ENCODE measurements at places on chromosomes 16 and 17.

- no peak for DNase-seq
Measured at GRCh38 chr17:69367298-69367697, 40.4 kb upstream of the ABCA5 start.

DNA sequence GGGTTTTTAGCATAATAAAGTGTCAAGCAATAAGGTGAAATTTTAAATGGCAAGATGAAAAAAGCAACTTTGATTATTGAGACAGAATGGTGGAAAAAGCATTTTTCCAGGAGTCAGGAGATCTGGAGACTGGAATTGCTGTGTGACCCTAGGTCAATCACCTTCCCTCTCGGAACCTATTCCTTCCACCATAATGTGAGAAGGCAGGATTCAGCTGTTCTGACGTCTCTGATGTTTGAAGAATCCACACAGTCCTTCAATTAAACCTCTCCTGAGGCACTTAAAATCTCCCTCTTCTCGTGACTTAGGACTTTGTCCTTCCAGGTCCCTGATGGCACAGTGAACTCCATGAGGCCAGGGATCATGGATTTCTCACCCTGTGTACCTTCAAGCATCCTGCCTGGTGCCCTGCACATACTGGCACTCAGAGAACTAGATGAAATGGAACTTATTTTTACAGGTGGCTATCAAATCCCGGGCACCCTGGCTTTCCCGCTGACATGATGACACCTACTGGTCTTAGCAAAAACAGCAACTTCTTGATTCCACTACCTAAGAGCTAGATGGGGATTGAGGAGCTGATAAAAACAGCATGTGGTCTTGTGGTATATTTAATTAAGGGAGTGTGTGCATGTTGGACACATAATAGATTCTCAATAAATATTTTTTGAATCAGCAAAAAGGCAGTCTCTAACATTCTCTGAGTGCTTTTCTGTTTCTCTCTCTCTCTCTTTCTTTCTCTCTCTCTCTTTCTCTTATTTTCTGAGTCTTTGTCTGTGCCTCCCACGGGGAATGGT lies 2.3 kb upstream of the CCDC182 start:
- peak; percentile 57 for DNase-seq

DNA sequence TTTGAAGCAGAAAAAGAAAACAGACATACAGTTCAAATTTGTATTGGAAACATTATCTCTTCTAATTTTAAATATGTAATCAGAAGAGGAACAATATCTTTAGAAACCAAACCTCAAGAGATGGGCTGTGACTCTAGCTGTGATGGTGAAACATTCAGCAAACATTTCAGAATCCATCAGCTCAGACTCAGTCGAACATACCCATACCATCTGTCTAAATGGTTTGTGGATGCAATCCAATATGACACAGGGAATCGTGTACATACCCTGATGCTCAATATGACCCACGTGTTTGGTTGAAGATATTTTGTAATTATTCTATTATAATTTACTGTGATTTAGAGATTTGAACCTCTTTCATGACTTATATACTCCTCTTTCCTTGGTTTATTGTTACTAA lies 665.2 kb upstream of the CDH8 start:
- no peak for DNase-seq

DNA sequence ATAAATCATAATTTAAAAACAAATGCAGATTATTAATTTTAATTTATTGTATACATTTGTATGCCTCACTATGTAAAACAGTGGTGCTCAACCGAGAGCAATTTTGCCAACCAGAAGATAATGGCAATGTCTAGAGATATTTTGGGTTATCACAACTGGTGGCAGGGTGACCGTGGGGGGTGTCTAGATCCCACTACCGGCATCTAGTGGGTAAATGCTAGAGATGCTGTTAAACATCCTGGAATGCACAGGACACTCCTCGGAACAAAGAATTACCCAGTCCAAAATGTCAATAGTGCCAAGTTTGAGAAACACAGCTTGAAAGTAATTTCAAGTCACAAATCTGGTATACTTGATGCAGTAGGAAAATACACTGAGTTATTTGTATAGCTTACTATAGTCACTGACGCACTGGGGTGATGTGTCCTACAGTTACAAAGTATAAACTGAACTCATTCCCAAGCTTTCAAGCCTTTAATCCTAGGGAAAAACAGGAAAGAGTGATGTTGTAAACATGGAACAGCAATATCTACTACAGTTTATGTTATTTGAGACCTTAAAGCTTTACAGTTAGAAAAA lies 133.5 kb downstream of the BRIP1 start:
- no peak for DNase-seq

DNA sequence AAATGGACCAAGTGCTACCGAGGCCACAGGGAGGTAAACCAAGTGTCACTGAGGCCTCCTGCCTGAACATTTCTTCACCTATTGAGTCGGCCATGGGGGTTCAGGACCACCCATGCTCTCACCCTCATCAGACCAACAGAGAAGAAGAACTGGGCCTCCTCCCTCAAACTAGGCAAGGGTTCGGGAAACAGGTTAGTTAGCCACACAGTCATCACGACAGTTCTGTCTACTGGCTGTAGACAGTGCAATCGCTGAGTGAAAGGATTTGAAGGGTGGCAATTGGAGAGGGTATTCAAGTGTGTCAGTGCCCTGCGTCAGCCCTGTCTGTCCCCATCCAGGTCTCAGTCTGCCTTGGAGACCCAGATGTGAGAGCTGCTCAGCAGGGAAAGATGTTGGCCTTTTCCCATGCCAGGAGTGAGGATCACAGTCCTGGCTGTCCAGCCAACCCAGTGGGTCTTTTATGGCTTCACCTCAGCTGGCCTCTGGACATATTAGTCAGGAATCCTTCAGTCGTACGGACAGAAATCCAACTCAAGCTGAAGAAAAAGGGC lies 19.9 kb downstream of the TBX2 start:
- DNase-seq, result no peak

GRCh38 chr17:40996829-40997228 lies 2.9 kb upstream of the KRTAP3-3 start:
- DNase-seq, result no peak

DNA sequence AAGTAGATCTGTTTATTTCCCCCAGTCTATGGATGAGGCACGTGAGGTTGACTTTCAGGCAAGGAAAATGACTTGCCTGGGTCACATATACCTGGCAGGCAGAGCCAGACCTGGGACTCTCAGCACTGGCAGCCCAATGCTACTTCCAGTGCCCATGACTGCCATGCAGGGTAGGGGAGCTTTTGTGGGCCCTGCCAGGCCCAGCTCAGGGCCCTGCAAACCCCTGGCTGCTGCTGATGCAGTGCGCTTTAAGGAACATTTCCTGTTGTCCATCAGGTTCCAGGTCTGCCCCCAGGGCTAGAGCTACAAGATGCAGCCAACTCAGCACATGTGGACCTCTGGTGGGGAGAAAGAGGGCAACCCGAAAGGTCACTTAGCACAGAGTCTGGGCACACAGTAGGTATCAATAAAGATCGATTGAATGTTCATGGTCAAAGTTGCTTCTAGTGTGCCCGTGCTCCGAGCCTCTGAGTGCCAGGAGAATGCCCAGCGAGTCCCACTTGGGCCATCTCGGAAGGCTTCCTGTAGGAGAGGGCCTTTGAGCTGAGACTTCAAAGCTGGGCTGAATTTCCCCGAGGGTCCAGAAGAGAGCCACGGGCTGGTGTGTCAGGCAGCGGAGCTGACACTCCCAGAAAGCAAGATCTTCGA lies 513 bp upstream of the TBX21 start:
- peak; percentile 19 for DNase-seq

- no peak for DNase-seq
Measured at GRCh38 chr17:57425903-57426880, 169.9 kb downstream of the MSI2 start.

DNA sequence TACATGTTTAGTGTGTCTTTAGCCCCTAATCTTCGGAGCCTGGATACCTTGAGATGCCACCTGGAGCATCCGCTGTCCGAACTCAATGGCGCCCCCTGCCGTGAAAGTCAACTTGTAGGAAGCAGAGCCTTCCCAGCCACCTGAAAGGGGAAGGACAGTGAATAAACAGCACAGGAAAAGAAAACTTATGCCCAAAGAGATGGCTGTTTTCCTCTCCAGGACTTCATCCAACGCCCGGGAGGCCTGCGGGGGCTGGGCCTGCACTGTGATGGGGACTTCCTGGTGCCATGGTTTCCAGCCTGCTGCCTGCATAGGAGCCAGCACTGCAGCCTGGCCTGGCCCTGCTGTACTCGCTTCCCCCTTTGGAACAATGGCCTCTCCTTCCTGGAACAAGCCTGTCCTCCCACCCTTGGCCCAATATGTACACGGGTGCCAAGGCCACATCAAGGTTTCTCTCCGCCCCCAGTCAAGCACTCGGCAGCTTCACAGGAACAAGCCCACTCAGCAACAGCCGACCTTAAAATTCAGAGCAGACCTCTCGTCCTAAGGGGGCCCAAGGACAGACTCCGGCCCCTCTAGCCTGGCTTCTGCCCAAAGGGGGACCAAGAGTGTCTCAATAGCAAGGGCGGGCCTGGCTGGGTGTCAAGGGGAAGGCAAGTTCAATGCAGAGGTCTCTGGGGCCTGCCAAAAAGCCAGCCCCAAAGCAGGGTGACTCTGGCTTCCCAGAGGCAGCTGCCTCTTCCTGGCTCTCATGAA lies 4.5 kb upstream of the UNC13D start:
- peak; percentile 89 for DNase-seq

- no peak for DNase-seq
Measured at GRCh38 chr17:39894681-39895376, 23.6 kb downstream of the GSDMB start.

- no peak for DNase-seq
Measured at GRCh38 chr17:56772442-56772841, 61.3 kb downstream of the C17orf67 start.
